Fibroblast of skin of left biceps (primary cell): ENCODE measurements at places on chromosomes 4 and X.

- DNase-seq = no peak
Measured at GRCh38 chr4:38045289-38045988, 85.2 kb downstream of the PTTG2 start.

DNA sequence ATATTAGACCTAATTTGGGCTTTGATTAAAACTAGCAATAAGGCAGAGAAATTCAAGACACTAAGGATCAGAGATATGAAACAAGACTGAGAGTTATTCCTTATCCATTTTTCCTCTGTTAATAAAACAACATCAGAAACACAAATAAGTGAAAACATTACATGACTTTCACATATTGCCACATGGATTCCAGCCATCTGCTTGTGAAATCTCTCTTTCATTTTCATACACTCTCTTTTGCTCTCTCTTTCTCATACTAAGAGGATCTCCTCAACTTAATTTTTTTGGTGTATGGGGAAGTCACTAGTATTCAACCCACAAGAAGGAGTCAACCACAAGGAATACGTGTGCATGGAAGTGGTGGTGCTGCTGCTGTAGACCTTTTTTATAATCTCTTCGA, 183.0 kb downstream of the LDB2 start:
- no peak for DNase-seq

- no peak for DNase-seq
Measured at GRCh38 chrX:121781991-121782390, 734.6 kb downstream of the GLUD2 start.

DNA sequence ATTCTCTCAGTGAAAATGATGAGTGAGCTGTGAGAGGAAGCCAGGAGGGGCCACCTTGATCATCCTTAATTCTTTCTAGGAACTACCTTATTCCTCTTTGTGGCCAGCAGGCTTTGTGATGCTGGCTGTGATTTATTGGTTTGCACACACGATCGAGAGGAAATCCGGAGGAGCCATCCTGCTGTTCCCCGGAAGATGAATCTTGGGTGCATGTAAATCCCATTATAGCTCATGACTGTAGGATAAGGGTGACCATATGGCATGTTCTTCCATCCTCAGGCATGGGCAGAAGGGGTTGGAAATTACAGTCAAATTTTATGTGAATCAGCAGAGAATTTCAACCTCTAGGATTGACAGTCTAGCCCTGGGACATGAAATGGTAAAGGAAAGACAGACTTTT, 254.5 kb downstream of the UNC5C start:
- DNase-seq = no peak

GRCh38 chr4:139599076-139599475, 43.1 kb upstream of the SETD7 start:
- DNase-seq = no peak
